ENCODE measurements at places on chromosomes 5 and 9.

GRCh38 chr5:65778126-65778525 lies 56.1 kb downstream of the NLN start:
- no peak for DNase-seq

- no peak for DNase-seq
Measured at GRCh38 chr5:165076686-165077085, 1571.3 kb downstream of the MAT2B start.

GRCh38 chr5:137831105-137831504 lies 36.6 kb upstream of the MYOT start:
- no peak for DNase-seq

GRCh38 chr5:13108265-13108664 lies 836.2 kb downstream of the DNAH5 start:
- peak; percentile 8 for DNase-seq

GRCh38 chr9:80009204-80009603 lies 437.4 kb downstream of the TLE4 start:
- DNase-seq: no peak

GRCh38 chr9:96173640-96174039 lies 128.3 kb downstream of the HSD17B3 start:
- DNase-seq: no peak

GRCh38 chr5:36240779-36241630 lies 720 bp downstream of the NADK2 start:
- DNase-seq: peak; percentile 58

All from mammary epithelial cell (primary cell).